Hepatocyte (in vitro differentiated cells): ENCODE measurements at places on chromosomes 12 and 14.
A peak's percentile ranks its signal among the peaks of the same experiment; 100 is the strongest.

- DNase-seq, result no peak
These were observed 19.2 kb downstream of the DCAF4 start for GRCh38 chr14:72945356-72946027.

DNA sequence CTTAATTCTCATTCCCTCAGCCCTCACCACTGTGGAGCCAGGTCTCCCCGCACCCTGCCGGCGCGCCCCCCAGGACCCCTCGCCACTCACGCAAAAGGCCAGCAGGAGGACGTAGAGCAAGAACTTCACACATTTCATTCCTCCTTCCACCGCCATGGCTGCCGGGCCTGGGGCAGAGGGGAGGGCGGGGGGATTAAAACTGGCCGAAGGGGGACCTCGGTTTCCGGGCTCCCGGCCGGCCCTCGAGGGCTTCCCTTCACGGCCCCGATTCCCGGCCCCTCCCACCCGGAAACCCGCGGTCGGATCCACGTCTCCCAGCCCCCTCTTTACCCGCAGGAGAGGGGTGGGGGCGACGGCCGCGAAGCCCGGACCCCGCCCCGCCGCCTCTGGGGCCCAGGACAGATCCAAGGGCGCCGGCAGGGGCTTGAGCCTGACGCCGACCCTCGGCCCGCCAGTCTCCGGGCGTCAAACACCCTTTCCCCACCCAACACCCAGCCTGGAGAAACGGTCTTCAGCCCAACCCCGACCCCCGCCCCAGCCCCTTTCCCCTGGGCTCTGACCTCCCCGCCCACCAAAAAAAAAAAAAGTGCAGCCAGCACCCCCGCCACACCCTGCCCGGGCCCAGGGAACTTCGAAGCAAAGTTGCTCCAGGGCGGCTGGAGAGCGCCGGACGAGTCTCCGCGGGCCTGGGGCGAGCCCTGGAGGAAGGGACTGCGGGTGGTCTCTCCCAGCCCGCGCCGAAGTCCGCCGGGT lies 447 bp downstream of the CD63 start:
- DNase-seq, result peak; percentile 87

- DNase-seq, result no peak
These were observed 236.0 kb downstream of the ADAMTS20 start for GRCh38 chr12:43315961-43316360.

GRCh38 chr12:47921907-47922306 lies 17.1 kb upstream of the VDR start:
- no peak for DNase-seq

DNA sequence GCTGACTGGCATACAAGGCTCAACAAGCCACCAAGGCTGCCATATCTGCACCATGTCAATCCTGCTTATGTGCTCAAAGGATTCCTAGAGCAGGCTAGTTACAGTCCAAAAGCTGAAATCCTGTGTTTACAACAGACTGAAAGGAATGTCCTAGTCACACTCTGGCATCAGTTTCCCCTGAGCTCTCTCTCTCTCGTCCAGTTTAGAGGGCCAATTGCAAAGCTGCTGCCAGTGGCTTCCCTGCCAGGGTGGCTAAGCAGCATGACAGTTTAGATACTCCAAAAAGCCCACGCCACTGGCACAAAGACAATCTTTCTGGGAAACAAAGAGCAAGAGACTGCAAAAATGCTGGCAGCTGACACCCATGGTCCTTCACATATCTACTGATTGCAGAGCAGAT lies 392.1 kb downstream of the RPS29 start:
- DNase-seq, result no peak

DNA sequence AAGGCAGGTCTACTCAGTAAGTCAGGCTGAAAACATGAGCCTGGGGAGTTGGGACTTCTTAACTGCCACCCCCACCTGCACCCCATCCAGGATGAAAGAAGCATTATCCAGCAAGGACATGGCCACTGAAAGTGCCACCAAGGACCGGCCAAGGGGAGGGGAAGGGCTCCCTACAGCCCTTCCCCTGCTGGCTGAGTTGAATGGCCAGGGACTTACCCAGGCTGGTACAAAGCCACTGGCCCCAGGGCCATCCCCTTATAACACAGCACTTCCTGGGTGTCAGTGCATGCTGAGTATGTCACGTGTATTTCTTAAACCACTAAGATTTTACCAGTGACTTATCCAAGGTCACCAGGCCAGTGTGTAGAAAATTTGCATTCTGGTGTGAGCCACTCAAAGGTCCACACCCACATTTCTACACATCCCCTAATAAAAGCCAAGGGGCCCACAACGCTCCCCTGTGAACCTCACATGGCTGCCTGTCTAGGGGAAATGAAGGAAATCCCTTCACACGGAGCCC lies 29.3 kb upstream of the ZFP36L1 start:
- DNase-seq, result no peak

DNA sequence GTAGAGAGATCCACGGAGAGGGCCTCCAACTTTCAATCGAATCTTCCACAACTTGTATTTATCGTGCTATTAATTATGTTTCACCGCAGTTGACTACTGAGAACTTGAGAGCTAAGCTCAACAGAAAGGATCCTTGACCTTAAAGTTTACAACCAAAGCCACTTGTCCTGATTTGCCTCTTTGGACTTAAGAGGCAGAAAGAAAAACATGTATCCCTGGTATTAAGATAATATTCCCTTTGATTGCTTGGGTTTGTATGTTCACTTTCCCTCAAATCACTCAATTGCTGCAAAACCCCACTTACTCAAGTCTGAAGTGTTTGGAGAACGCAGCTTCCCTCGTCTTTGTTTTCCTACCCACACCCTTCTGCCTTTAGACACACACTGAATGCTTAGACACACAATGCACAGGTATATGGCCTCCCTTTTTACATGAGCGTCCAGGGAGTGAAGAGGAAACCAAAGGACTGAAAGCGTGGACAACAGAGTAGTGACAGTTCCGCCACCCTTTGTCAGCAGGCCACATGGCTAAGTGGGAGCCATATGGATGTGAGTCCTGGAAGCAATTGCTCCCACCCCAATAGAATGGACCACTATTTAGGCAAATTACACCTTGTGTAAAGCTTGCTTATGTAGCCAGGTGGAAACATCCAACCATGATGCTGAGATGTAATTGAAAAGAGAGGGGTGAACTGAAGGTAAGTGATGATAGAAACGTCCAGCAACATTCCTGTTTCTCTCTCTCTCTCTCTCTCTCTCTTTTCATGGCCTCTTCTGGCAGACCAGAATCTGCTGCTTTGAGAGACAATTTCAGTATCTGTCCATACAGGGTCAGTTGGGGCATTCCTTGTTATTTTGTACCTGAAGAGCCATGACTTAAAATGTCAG lies 1.4 kb upstream of the PKP2 start:
- DNase-seq, result no peak

DNA sequence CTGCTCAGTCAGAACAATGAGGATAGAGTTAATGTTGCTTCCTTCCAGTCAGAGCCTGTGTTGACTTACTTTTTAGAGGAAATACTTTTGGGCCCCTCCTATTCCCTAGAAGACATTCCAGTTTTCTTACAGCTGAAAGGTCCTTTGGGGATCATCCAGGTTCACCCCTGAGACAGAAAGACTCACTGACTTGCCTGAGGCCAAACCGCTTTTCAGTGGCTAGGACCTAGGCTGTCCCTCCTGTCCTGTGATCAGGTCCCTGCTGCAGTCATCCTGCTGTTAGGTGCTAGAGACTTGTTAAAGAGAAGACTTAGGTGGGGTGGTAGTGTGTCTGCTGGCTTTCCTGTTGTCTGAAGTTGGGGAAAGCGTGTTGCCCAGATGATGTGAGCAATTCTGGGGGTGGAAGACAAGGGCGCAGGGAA lies 39.6 kb downstream of the SUSD6 start:
- DNase-seq, result no peak

DNA sequence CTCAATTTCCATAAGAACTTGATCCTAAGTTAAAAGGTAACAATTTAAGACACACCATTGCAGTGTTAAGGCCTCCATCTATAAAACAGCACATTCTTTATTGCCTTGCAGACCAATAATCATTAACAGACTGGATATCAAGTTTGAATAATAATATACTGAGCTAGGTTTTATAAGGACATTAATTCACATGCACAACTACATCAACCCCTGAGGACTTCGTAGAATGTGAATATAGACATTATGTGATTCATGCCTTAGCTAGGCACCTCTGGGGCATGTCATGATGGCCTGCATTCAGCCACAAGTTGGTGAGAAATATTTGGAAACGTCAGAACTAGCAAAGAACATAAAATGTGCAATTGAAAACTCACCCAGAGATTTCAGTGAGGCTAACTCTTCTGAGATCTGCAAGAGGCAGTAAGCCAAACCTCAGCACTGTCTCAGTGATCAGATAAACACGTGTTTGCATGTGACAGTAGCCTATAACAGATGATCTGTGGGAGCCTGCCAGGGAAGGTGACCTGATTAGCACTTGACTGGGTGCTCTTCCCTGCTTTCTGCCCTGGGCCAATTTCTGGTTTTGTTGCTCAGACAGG lies 492.2 kb downstream of the FLRT2 start:
- DNase-seq, result no peak

- DNase-seq, result no peak
These were observed 101.9 kb downstream of the DACT1 start for GRCh38 chr14:58739674-58740073.

- no peak for DNase-seq
These were observed 126.3 kb downstream of the SLC25A47 start for GRCh38 chr14:100449225-100449987.

- peak; percentile 43 for DNase-seq
These were observed 404.4 kb downstream of the SLC6A15 start for GRCh38 chr12:84507956-84508850.

DNA sequence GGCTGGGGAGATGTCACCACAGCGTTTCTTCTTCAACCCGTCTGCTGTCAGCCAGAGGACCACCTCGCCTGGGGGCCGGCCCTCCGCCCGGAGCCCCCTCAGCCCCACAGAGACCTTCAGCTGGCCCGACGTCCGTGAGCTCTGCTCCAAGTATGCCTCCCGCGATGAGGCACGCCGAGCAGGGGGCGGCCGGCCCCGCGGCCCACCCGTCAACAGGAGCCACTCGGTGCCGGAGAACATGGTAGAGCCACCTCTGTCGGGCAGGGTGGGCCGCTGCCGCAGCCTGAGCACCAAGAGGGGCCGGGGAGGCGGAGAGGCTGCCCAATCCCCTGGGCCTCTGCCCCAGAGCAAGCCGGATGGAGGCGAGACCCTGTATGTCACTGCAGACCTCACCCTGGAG lies 38.8 kb downstream of the PLEKHG3 start:
- no peak for DNase-seq

- DNase-seq, result no peak
These were observed 100.4 kb upstream of the FGD4 start for GRCh38 chr12:32298917-32299316.

GRCh38 chr14:74882103-74882920 lies 596 bp downstream of the DLST start:
- DNase-seq, result peak; percentile 65

DNA sequence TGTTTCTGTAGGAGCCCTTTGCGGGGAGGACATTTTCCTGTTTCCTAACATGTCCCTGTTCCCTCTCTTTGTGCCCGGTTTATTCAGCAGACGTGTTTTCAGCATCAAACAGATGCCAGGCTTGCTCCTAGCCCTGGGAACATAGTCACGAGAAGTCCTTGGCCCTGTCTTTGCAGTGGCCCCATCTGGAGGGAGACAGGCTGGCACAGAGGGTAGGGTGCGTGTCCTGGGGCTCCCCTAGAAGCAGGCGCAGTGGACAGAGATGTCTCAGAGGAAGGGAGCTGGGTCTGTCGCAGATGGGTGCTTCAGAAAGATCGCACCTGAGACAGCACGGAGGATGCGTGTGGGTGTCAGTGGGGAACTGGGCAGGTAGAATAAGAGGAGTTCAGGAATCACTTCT lies 75.0 kb upstream of the DYNC1H1 start:
- DNase-seq, result no peak

DNA sequence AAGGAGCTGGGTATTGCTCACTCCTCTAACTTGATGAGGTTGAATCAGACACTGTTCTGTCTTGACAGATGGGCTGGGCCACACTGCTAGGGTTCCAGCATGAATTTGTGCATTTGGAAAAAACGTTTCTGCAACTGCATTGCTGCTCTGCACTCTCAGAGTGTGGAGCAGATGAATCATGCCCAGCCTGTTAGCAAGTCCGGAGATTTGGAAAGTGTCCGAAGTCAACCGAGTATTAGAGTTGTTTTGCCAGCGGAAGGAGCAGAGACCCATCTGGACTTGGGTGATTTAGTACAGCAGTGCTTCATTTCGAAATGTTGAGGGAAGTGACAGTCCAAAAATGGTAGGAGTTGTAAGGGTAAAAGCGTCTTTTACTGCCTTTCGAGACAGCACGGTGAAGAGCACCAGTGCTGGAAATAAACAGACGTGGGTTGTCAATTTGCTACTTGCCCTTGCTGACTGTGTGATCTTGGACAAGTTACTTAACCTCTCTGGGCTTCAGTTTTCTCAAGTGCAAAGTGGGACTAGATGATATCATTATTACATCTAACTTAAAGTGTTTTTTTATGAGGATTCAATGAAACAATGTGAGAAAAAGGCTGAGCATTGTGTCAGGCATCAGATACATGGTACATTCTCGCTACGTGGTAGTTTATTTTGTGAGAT lies 139.5 kb downstream of the CHST11 start:
- DNase-seq, result peak; percentile 42

DNA sequence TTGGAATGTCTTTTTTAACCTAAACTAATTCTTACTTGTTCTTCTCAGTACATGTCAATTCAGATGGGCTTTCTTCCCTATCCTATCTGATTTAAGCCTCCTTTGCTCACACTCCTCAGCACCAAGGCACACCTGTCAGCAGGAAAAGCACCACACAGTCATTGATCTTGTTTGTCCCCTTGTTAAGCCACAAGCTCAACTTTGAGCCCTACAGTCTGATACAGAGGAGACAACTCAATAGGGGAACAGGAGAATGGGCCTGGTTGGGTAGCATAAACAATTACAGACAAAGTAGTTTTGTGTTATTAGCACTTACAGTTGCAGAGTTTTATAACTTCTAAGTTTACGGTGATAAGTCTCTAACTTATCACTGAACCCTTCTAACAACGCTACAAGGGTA lies 29.5 kb upstream of the SYCP3 start:
- no peak for DNase-seq

GRCh38 chr14:26377150-26377549 lies 220.7 kb downstream of the NOVA1 start:
- DNase-seq, result no peak

GRCh38 chr14:30355431-30355913 lies 203.5 kb upstream of the G2E3 start:
- no peak for DNase-seq

- no peak for DNase-seq
These were observed 104.7 kb upstream of the SLCO1B1 start for GRCh38 chr12:21026302-21026701.

- no peak for DNase-seq
These were observed 335 bp downstream of the GCN1 start for GRCh38 chr12:120194226-120194533.

GRCh38 chr12:93571925-93572711 lies at the start of gene SOCS2:
SOCS2 (plus strand) TSS chr12:93572675; CDS start chr12:93572898, 223 bp downstream.
- peak; percentile 63 for DNase-seq
